ENCODE measurements at places on chromosomes 5 and 9.

DNA sequence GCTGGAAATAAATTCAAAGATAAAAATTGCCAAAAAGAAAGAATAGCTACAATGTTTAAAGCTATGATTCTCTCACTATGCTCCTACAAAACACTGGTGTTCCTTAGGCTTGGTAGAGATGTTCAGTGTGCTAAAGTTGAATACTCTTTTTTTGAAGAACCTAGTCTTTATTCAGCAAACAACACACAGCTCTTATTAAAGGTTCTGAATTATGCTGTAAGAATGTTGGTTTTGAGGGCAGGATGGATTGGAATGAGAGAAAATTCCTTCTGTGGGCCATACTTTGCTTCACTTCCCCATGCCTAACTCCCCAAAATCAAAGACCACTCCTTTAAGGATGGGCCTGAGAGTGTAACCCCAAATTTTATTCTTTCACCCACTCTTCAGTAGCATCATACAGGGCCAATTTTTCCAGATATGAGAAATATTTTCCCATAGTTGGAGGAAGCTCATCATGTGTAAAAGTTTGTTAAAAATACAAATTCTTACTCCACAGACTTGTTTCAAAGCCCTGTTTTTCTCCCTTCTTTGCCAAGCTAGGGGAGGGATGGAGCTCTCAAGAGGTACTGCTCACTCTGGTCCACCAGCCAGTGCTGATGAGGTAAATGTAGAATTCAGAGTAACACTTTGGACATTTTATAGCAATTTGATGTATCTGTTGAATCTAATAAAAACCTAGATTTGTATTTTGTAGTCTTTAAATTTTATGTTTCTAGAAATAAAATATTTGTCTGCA lies 99.3 kb downstream of the GDNF start:
- DNase-seq = no peak

- no peak for DNase-seq
Observed at GRCh38 chr9:35835766-35836165, 6.7 kb downstream of the TMEM8B start.

DNA sequence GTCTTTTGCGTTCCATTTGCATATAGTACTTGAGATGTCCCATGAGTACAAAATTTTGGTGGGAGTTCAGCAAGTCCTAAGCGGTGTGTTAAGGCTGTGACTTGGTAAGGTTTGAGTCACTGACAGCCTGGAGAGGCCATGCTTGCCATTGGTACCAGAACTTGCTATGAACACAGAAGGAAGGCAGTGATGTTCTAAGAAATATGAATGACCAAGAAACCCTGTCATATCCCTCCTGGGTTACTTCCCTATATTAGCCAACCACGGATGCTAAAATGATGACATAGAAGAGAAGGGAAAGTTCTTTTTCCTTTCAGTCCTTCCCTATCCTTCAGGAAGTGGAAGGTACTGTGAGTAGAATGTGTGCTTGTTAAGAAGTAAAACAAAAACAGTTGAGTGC lies 136.7 kb downstream of the GCNT1 start:
- no peak for DNase-seq

- no peak for DNase-seq
Observed at GRCh38 chr5:115170134-115170928, 623 bp upstream of the TRIM36 start.

DNA sequence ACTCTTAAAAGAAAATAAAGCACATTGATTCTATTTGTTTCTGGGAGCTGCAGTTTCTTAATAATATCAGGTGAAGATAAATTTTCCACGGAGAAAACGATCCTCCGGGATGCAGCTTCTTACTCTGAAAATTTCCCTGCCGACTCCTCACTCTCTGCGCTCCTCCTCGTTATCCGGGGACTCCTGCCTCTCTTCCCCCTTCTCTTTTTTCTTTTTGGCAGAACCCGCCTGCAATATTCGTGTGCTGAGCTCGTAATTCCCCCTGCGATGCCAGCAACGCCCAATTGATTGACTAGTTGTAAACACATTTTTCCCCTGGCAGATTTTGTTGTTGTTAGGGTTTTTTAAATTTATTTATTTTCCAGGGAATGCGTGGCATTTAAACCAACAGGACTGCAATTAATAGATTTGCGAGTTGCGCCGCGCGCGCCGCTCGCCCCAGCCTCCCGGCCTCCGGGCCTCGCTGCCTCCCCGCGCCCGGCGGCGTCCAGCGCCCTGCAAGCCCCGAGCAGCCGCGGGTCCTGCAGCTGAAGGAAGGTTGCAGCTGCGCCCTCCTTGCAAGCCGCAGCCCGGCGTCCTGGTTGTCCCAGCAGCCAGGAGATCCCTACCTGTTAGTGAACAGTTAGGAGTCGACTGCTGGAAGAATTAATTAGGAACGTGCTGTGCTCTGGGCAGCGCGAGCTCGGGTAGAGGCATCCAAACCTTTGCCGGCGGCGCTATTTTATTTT lies 2.2 kb downstream of the NTNG2 start:
- no peak for DNase-seq

GRCh38 chr5:111703662-111704061 lies 53.3 kb downstream of the NREP start:
- DNase-seq = no peak

DNA sequence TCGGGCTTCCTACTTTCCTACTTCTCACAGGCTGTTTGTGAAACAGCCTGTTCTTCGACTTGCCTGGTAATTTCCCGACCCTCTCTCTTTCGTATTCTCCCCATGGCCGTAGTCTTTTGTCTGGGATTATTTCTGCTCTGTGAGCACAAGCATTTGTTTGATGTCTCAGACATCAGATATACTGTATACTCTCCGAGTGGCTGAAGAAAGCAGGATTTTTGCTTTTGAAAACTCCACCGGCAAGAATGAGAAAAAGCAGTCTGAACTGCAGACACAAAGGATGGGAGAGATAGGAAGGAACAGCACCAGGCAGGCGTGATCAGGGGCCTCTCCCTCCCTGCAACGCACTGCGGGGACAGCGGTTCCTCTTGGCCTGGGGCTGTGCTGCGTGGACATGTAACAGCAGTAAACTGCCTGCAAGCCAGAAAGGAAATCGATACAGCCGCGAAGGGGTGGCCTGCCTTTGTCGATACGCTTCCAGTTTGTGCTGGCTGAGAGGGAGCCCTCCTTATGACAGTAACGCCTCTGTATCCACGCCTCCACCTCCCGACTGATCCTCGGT lies 313.9 kb upstream of the TLE4 start:
- no peak for DNase-seq

GRCh38 chr9:23343226-23343625 lies 482.8 kb downstream of the ELAVL2 start:
- DNase-seq = no peak

DNA sequence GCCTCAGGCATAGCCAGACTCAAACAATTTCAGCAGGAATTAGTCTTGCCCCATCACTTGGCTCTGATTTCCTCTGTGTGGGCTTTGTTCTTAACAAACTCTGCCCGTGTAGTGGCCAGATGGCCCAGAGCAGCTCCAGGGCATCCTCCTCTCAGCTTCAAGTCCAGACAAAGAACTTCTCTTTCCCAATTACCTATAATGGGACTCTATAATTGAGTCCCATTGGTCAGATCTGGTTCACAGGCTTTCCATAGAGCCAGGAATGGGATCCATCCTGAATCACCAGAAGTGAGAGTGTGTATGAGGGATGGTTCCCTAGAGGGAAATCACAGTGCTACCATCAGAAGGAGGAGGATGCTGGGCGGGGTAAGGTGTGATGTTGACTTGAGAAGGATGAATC lies 515.8 kb downstream of the KIF4B start:
- no peak for DNase-seq

- no peak for DNase-seq
Observed at GRCh38 chr9:96567203-96567700, 52.4 kb downstream of the CDC14B start.

DNA sequence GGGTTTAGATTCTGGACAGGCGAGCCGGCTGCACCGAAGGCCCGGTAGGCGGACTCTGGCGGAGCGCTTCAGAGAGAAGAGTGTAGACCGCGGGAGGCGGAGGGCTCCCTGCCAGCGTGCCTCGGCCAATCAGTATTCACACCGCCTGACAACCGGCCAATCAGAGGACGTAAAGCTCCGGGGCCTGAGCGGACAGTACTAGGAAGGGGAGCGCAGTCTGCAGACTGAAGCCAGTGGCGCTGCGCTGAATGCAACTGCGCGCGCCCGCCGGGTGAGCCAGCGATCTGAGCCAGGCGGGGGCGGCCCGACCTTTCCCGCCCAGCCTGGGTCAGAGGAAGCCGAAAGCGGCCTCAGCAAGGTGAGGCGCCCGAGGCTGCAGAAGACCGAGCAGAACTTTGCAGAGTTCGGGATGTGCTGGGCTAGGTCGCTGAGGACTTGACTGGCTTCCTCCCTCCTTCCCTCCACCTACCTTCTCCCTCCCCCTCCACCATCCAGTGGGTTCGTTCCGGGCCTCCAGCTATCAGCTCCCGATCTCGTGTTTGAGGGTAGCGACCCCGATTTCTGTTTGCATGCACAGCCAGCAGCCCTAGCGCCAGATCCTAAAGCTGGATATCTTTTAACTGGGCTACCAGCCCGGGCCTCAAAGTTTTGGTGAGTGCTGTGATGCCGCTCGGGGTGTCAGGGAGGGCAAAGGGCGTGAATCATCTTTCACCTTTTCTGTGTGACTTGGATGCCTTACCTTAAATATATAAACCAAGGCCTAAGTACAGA lies at the start of gene DMRT2:
DMRT2 (plus strand) TSS at position 233 of the 771 bp plus-strand sequence. CDS start 1,257 bp downstream, outside the sequence.
- DNase-seq = no peak

DNA sequence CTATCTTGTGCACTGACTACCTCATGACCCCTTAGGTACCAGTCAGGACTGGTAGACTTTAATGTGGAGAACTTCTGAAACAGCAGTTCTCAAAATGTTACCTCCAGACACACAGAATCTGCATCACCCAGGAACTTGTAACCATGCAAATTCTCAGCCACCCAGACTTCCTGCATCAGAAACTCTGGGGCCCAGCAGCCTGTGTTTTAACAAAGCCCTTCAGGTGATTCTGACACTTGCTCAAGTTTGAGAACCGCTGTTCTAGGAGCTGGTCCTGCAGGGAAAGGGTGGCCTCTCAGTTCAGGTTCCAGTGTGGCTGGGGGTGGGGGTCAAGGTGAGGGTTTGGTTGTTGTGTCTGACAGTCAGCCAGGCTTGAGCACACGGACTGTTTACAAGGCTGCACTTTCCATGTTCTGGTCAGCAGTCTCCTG lies 28.4 kb downstream of the ZFP62 start:
- no peak for DNase-seq

GRCh38 chr9:129138476-129139232 lies 27.4 kb downstream of the PTPA start:
- no peak for DNase-seq

DNA sequence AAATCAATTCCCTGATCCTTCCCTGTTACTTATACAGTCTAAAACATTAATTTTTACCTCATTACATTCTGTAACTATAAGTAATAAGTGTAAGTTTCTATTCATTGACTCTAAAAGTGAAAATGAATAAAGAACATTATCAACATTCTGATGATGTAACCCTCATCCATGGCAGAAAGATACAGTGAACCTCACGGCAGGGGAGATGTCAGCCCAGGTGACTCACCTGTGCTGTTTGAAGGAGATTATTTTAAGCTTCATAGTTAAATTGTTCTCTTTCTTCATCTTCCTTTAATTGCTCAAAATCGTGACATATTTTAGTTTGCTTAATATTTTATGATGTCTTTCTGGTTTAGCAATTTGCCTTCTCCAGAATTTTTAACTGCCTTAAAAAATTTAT lies 268.1 kb downstream of the FSTL4 start:
- DNase-seq = no peak

DNA sequence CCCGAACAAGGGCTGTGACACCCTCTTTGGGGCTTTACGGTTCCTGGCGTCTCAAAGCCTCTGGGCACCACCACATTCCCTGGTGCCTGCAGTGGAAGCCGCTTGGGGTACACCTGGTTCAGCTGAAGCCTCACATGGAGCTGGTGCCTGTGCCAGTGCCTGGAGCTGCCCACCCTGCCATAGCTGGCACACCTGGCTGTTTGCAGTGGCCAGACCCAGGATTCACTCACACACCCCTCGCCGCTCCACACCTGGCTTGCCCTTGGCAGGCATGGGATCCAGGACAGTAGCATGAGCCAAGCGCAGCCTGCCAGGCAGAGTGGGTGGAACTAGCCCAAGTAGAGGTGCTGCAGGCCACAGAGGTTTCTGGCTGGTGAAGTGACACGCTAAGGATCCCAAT lies 641.8 kb downstream of the TLE4 start:
- DNase-seq = no peak

- no peak for DNase-seq
Observed at GRCh38 chr5:1409381-1410110, 35.7 kb downstream of the SLC6A3 start.

DNA sequence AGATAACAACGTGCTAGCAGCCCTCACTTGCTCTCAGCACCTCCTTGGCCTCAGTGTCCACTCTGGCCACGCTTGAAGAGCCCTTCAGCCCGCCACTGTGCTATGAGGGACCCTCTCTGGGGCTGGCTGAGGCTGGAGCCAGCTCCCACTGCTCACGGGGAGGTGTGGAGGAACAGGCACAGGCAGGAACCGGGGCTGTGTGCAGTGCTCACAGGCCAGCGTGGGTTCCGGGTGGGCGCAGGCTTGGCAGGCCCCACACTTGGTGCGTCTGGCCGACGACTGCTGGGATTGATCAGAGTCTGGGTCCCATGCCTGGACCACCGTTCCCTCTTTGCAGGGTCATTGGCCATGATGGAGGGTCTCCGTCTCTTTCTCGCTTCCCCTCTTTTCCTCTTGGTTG lies 194.3 kb upstream of the GRAMD2B start:
- DNase-seq = no peak

- DNase-seq = no peak
Observed at GRCh38 chr5:146797658-146798057, 80.9 kb downstream of the PPP2R2B start.

GRCh38 chr9:94160594-94161501 lies 76.6 kb downstream of the PTPDC1 start:
- no peak for DNase-seq

DNA sequence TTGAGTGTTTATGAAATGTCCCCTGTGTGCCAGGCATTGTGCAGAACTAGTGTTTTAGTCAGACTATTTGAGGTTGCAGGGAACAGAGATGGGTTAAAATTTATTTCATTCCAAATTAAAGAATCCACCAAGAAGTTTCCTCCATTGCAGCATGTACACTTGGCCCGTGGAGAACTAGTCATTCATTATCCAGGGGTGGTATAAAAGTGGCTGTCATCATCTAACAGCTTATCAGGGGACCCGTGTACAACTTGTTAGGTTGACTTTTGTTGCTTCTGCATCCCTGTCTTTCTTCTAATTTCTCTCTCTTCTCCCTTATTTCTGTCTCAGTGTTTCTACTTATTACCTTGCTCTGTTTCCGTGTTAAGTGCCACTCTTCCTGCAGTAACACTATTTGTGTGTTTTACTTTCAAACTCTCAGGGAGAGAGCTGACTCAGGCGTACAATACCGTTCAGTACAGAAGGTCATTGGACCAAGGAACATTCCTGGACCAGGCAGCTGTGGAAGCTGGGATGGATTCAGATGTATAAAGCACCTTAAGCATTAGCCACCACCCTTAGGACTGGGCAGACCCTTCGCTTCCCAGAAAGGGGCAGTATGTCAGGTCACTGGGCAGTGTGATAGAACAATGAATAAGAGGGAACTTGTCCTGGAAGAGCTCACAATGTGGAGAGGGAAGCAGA lies 36.1 kb downstream of the MAP3K1 start:
- DNase-seq = no peak

GRCh38 chr9:75880618-75881017 lies 9.9 kb upstream of the PCSK5 start:
- no peak for DNase-seq

Measured in stimulated activated CD8-positive, alpha-beta memory T cell treated with anti-CD3 and anti-CD28 coated beads, Interleukin-2, amount 100 ng/mL, for 48 hours (primary cell).